ENCODE measurements at places on chromosomes 7 and 10. TPM values are rescaled to one million over a fixed set of nuclear protein-coding genes. Genes with fewer than 3 reads are reported as not detected.

The ITIH5 gene
- not detected for total RNA-seq

The AEBP1 gene
- 8.9 TPM for total RNA-seq

The SEMA3E gene
- 1.7 TPM for total RNA-seq

The CLIP2 gene
- total RNA-seq: 32.4 TPM

The IKZF1 gene
- not detected for total RNA-seq

The AGAP6 gene
- 4.7 TPM for total RNA-seq

The PODXL gene
- 167 TPM for total RNA-seq

The GRB10 gene
- total RNA-seq: 126 TPM

The LRRN3 gene
- total RNA-seq: not detected

The EVX1 gene
- total RNA-seq: not detected

Measured in vein endothelial cell (primary cell).